Central memory CD8-positive, alpha-beta T cell (primary cell): ENCODE measurements at places on chromosomes 3 and 15.

DNA sequence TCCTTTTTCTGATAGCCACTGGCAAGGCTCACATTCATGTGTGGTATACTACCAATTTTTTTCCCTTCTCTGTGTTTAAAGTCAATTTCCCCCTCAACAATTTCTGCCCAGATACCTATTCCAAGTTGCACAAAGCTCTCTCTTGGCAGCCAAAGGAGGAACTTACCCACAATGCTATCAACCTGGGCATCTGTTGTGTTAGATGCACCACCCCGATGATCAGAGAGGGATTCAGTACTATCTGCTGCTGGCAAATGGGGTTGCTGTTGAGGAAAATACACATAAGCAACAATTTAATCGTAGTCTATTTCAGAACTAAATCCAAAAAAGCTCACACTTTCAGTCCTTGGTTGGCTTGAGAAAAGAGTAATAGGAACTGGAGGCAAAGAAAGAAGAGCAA lies 46.1 kb downstream of the AAGAB start:
- H3K27ac ChIP-seq, result no peak overlapping the region
- no peak overlapping the region for H3K4me3 ChIP-seq
- H3K27me3 ChIP-seq, result no peaks in the 10 kb centered on the region
- H3K4me1 ChIP-seq, result peaks cover 6% of the 10 kb centered on the region
- peaks cover 25% of the 10 kb centered on the region for H3K36me3 ChIP-seq
- no peak for DNase-seq

DNA sequence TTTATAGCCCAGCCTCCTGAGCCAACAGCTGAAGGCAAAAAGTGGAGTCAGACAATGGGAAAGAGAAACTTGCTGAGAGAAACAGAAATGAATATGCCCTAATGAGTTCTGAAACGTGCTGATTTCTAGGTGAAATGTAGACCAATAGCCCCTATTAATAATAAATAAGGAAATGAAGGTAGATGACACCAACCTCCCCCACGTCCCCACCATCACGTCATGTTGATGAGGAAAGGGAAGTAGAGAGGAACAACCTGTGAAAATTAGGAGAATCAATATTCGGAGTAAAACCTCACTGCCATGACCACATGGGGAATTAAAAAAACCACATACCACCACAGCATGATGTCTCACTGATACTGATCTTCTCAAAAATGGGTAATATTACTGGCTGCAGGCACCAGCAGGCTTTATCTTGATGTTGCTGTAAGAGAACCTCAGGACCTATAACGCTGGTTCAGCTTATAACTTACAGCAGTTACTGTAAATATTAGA lies 64.0 kb downstream of the KAT2B start:
- H3K27me3 ChIP-seq, result no peaks in the 10 kb centered on the region
- no peak for DNase-seq
- peaks cover 47% of the 10 kb centered on the region for H3K4me1 ChIP-seq
- H3K27ac ChIP-seq, result peak overlapping the region; percentile 86
- H3K36me3 ChIP-seq, result no peaks in the 10 kb centered on the region

GRCh38 chr15:64536244-64536836 lies 76.0 kb downstream of the ZNF609 start:
- DNase-seq, result no peak
- no peak overlapping the region for H3K4me3 ChIP-seq
- peaks cover 4% of the 10 kb centered on the region for H3K36me3 ChIP-seq

- H3K27ac ChIP-seq, result no peak overlapping the region
- H3K4me3 ChIP-seq, result no peak overlapping the region
- peaks cover 6% of the 10 kb centered on the region for H3K4me1 ChIP-seq
- H3K27me3 ChIP-seq, result no peaks in the 10 kb centered on the region
- no peaks in the 10 kb centered on the region for H3K36me3 ChIP-seq
These were observed 8.1 kb upstream of the SLC9A9 start for GRCh38 chr3:143856252-143856970.

- no peaks in the 10 kb centered on the region for H3K4me1 ChIP-seq
- no peak overlapping the region for H3K27ac ChIP-seq
- H3K36me3 ChIP-seq, result peaks cover 5% of the 10 kb centered on the region
- no peak overlapping the region for H3K4me3 ChIP-seq
These were observed 38.5 kb upstream of the CTSH start for GRCh38 chr15:78983146-78983918.

DNA sequence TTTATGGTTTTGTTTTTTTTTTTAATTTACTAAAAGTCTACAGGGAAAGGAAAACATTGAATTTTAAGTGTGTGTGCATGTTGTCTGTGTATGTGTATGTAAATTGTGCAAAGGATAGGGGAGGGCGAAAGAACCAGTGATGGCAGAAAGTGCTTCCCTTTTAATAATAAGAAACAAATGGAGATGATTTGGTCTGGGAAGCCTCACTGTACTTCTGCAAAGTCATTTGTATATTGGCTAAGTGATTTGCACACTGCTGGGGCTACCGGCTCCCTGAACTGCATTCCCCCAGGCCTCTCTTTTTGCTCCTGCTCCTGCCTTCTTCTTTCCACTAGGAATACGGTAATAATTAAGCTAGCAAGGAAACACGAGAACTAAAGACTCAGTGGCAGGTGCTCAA lies 101.2 kb downstream of the CD47 start:
- no peaks in the 10 kb centered on the region for H3K27me3 ChIP-seq
- no peak for DNase-seq
- peak overlapping the region; percentile 55 for H3K27ac ChIP-seq
- H3K4me1 ChIP-seq, result peaks cover 10% of the 10 kb centered on the region

- no peaks in the 10 kb centered on the region for H3K27me3 ChIP-seq
- peaks cover 4% of the 10 kb centered on the region for H3K36me3 ChIP-seq
- H3K4me1 ChIP-seq, result peaks cover 22% of the 10 kb centered on the region
- H3K27ac ChIP-seq, result peak overlapping the region; percentile 12
- H3K4me3 ChIP-seq, result no peak overlapping the region
- no peak for DNase-seq
These were observed 261.9 kb upstream of the ICE2 start for GRCh38 chr15:60740787-60741354.

DNA sequence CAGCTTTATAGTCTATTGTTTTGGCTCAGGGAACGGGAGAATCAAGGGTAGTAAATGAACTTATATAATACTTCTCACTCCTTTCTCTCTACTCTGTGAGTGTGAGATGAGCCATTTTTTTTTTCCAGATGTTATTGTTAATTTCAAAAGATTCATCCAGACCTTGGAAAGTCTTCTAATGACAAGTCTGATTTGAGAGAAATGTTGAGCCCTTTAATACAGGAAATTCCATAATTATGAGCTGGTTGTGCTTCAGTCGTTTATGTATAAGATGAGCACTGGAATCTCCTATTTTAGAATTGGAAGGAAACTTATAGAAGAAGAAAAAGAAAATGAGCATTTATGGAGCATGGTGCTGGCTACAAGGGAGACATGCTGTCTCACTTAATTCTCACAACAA lies 92.0 kb downstream of the FBN1 start:
- no peak overlapping the region for H3K4me3 ChIP-seq
- DNase-seq, result no peak
- no peaks in the 10 kb centered on the region for H3K4me1 ChIP-seq
- H3K27me3 ChIP-seq, result peaks cover 22% of the 10 kb centered on the region
- H3K36me3 ChIP-seq, result no peaks in the 10 kb centered on the region

DNA sequence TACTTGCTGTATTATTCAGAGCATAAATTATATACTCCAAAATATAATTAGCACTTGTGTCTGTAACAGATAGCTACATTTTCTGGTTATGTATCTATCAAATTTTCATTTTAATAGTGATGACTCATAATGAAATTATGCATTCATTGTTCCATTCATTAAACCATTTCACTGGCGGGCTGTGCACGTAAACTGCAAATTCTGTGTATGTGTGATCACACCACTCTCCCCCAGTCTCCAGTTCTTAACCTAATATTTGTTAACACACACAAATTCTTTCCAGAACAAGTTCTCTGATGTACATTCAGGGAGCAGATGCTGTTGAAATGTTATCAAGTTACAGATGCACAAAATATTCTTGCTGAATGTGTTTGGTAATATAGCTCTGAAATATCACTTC lies 3.8 kb upstream of the KCNMB2 start:
- no peak overlapping the region for H3K4me3 ChIP-seq
- peaks cover 12% of the 10 kb centered on the region for H3K27me3 ChIP-seq
- peaks cover 2% of the 10 kb centered on the region for H3K36me3 ChIP-seq
- H3K4me1 ChIP-seq, result peaks cover 5% of the 10 kb centered on the region
- no peak for DNase-seq
- no peak overlapping the region for H3K27ac ChIP-seq

DNA sequence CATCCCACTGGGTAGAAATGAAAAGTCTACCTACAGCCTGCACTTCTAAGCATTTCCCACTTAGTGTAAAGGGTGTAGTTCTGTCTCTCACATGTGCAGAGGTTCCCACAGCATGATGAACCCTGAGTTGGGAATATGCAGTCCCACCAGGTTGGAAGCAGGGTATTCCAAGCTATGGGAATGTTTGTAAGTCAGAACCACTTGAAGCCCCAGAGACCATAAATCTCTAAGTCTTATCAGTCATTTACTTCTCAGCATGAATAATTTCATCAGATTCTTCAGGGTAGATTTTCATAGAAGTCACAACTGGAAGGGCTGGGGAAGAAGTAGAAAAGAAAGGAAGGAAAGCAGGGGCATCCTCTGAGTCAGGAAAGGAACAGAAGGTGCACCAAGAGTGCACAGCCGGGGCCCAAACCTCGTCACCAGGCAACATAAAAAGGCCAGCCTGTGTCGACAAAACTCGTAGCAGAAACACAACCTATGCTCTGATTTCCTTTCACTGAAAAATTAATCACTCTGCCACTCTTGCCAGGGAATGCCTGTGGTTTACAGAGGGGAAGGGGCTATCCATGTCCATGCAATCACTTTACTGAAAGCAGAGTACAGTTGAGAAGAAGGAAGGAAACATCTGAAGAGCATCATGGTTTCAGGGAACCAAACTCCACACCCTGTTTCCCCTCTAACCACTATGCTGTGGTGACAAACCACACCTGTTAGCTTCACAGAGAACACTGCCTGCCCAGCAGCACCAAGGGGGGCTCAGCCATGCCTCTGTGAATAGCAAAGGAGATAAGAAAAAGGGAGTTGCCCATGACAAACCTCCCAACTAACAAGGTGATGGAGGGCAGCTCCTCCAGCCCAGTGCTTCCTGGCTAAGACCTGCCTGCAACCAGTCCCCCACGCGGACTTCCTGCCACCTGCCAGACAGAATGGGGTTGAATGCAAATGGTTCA lies 40.5 kb downstream of the SH3BP5 start:
- peak overlapping the region; percentile 72 for H3K4me3 ChIP-seq
- H3K27me3 ChIP-seq, result no peaks in the 10 kb centered on the region
- peak; percentile 77 for DNase-seq
- peaks cover 80% of the 10 kb centered on the region for H3K4me1 ChIP-seq
- peak overlapping the region; percentile 83 for H3K27ac ChIP-seq

DNA sequence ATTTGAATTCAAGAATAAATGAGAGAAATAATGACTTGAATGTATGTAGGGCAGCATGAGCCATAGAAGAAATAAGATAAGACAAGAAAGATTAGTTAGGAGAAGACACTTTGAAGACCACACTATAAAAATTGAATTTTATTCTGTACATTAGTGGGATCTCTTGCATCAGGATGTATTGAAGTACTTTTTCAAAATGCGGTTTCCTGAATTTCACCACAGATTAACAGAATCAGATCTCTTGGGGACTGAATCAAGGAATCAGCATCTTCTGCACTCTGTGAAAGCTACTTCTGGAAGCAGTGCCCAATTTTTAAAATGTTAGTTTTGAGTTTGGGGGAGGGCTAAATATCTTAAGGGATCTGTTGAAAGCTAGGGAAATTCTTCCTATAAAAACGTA lies 763.9 kb upstream of the GOLIM4 start:
- no peaks in the 10 kb centered on the region for H3K27me3 ChIP-seq
- H3K4me1 ChIP-seq, result no peaks in the 10 kb centered on the region
- no peak overlapping the region for H3K27ac ChIP-seq

DNA sequence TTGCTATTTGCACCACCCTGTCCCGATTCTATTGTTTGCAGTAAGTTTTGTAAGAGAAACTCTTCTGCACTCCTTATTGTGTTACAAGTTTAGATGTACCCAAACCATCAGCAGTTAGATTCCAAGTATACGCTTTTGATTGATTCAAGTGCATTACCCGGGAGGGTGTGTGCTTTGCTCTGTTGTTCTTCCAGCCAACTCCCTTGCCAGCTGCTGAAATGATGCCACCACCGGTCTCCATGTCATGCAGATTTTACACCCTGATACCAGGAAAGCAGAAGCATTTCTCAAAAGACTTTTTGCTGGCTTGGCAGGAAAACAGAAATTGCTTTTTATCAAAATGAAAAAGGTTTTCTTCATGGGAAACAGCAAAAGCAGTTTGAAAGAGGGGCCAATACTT lies 1006.6 kb upstream of the CFAP20DC start:
- DNase-seq, result no peak
- H3K27me3 ChIP-seq, result no peaks in the 10 kb centered on the region
- H3K36me3 ChIP-seq, result no peaks in the 10 kb centered on the region
- H3K4me1 ChIP-seq, result no peaks in the 10 kb centered on the region
- H3K27ac ChIP-seq, result no peak overlapping the region
- H3K4me3 ChIP-seq, result no peak overlapping the region

GRCh38 chr15:73922186-73923151 lies 3.8 kb upstream of the LOXL1 start:
- peaks cover 47% of the 10 kb centered on the region for H3K4me1 ChIP-seq
- no peak for DNase-seq
- peaks cover 15% of the 10 kb centered on the region for H3K36me3 ChIP-seq
- H3K4me3 ChIP-seq, result no peak overlapping the region

DNA sequence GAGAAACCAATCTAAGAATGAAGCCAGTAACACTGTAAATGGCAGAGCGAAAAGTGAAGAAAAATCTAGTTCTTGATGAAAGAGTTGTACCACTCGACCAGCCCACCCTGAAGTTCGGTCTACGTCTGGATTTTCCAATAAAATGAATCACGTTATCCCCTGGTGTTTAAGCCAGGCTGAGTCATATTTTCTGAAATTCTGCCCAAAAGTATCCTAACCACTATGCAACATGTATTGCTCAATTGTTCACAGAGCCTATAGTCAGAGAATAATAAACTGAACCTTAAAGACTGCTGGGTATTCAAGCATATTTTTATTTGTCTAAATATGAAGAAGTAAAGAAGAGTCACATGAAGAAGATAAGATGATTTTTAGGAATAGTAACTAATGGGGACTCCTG lies 245.7 kb downstream of the FGF12 start:
- DNase-seq, result no peak
- H3K27ac ChIP-seq, result no peak overlapping the region
- no peaks in the 10 kb centered on the region for H3K4me1 ChIP-seq

- no peak for DNase-seq
- H3K36me3 ChIP-seq, result peaks cover under 1% of the 10 kb centered on the region
- no peaks in the 10 kb centered on the region for H3K4me1 ChIP-seq
These were observed 1340.1 kb upstream of the EPHA6 start for GRCh38 chr3:95474338-95474737.

GRCh38 chr15:70378126-70379031 lies 280.7 kb upstream of the TLE3 start:
- peaks cover 18% of the 10 kb centered on the region for H3K27me3 ChIP-seq
- no peak overlapping the region for H3K27ac ChIP-seq
- peak; percentile 10 for DNase-seq
- no peaks in the 10 kb centered on the region for H3K36me3 ChIP-seq
- peaks cover 5% of the 10 kb centered on the region for H3K4me1 ChIP-seq

GRCh38 chr3:12829886-12830784 lies 11.2 kb downstream of the RPL32 start:
- no peaks in the 10 kb centered on the region for H3K4me1 ChIP-seq
- H3K27ac ChIP-seq, result no peak overlapping the region
- DNase-seq, result no peak
